ENCODE measurements at places on chromosomes 5 and 9.

- DNase-seq, result no peak
Observed at GRCh38 chr5:173829826-173830225, 58.3 kb upstream of the CPEB4 start.

DNA sequence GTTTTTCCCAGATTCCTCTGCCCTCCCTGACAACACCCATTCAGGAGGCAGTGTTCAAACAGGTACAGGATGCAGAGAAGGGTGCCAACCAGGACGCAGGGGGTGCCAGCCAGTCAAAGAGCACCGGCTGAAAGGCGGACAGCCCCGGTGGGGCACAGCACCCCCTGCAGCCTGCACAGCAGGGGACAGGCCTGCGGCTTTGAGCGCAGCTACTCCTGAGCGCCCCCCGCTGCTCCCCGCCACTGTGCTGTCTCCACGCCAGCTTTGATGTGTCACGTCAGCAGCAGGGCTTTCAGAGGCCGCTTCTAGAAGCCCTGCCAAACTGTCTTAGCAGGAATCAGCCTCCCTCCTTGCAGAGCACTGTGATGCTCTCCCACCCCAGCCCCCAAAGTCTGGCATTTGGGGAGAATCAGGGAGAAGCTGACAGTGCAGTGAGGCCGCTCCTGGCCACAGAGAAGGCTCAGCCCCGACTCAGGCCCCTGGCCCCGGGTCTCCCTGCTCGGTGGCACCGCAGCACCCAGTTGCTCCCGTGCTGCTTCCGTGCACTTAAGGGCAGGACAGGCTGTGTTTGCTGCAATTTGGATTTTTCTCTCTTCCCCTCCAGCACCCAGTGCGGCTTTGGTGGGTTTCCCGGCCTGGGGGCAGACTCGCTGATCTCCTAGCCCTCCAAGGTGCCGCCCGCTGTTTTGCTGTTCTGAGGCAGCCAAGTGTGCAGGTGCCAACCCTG lies 20.3 kb downstream of the AK8 start:
- no peak for DNase-seq

GRCh38 chr9:123678038-123678877 lies 251.7 kb downstream of the DENND1A start:
- DNase-seq, result no peak

DNA sequence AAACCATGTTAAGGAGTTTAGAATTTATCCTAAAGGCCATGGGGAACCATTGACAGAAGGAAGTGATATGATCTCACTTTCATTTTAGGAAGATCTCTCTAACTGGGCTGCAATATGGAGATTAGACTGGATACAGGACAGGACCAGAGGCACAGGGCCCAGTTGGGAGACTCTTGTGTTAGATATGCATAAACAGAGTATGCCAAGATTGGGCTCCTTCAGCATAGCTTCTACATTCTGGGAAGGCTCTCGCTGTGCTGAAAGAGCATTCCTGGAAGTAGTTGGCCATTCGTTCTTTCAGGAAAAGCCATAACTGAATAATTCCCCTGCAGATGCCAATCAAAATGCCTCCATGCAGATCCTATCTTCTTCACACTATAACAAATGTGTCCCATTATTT lies 204.5 kb downstream of the CWC27 start:
- no peak for DNase-seq

DNA sequence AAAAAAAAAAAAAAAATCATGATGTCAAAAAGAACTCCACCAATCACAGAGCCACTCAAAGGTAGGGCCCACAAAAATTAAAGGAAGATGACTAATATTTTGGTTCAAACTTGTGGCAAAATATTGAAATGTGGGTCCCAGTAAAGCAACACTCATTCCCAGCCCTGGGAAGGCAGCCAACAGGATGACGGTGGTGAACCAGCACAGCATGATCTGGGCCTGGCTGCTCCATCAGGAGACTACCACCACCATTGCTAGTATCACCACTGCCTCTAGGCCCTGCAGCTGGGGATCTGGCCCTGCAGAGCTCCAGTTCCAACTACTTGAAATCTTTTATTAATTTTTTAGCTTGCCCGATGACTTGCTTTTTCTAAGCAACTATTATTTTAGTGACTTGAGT lies 206.8 kb upstream of the ITGA1 start:
- DNase-seq, result no peak

- no peak for DNase-seq
Observed at GRCh38 chr9:32430720-32431119, 46.3 kb downstream of the ACO1 start.

- no peak for DNase-seq
Observed at GRCh38 chr5:51383131-51384121, at the start of gene ISL1. Gene ISL1, plus strand, starts transcription at chr5:51383448. Its CDS starts 224 bp downstream, at chr5:51383672.

GRCh38 chr5:81782811-81783210 lies 31.9 kb upstream of the SSBP2 start:
- DNase-seq, result no peak

DNA sequence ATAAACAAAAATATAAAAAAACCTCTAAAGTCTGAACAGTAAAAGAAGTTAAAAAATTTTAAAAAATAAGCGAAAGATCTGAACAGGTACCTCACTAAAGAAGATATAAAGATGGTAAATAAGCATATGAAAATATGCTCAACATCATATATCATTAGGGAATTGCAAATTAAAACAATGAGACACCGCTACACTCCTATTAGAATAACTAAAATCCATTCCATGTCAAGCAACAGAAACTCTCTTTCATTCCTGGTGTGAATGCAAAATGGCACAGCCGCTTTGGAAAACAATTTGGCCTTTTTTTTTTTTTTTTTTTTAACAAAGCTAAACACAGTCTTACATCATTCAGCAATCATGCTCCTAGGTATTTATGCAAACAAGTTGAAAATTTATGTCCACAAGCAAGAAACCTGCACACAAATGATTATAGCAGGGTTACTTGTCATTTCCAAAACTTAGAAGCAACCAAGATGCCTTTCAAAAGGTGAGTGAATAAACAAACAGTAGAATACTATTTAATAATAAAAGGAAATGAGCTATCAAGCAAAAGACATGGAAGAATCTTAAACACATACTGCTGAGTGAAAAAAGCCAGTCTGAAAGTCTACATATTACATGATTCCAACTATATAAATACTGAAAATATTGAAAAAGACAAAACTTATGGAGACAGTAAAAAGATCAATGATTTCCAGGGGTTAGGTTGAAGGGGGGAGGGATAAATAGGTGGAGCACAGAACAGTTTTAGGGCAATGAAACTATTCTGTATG lies 22.1 kb downstream of the ANXA1 start:
- no peak for DNase-seq

DNA sequence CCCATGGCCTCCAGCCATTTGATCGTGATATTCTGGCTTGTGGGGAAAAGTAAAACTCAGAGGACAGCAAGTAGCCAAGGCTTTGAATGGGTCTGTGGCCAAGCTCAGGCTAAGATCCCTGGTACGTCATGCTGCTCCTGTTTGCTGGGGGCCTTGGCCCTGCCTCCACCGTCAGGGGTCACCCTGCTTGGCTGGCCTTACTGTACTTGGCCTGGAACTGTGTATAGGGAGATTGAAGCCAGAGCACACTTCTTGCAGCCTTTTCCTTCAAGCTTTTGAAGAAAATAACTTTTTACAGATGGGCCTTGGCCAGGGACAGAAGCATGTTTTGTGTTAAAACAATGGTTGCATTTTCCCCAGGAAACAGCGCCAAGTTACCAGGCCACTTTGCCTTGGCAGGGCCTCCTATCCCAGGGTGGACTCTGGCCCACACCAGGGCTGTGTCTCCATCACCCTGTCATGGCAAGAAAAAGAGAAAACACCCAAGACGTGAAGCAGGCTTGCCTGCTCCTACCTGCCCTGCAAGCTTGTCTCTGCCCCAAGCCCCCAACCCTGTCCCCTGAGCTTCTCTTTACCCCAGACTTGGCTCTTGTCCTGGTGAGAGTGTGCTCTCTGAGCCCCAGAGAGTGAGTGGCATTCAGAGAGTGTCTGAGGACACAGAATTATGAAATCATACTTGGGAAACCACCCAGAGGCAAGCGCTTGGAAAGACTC lies 286.9 kb downstream of the GADD45G start:
- no peak for DNase-seq

GRCh38 chr5:151469386-151469785 lies 22.0 kb downstream of the SLC36A1 start:
- no peak for DNase-seq

DNA sequence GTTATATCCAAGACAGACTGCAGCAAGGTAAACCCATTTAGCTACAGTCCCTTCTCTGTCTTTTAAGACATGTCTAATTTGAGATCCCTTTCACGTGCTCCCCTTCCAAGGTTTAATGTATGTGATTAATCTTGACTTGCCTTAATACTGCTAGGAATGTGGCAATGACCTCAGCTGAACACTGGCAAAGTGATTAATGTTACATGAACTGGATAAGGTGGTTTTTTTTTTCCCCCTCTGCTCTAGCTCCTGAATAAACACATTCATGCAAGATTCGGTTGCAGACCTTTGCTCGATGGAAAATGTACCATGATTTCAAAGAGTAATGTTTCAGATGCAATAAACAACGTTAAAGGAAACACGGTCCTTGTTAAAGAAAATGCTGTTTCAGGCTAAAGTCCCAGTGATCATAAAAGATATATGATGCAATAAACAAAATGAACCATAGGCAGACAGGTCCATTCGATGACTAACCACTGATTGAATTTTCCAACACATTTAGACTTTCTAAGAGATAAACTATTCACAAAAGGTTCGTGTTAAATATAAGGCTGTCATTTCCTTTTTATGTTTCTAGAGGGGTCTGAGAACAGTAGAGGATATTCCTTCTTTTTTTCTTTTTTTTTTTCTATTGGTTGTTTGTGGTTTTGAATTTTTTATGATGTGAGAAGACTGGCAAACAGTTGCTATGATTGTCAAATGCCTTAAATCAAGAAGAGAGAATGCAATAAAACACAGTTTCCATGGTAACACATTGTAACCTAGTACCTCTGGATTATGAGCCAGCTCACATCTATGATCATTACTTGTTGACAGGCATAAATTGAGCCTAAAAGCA lies 44.7 kb upstream of the ZNF608 start:
- no peak for DNase-seq

GRCh38 chr9:134925011-134925511 lies 7.3 kb upstream of the FCN1 start:
- no peak for DNase-seq

- DNase-seq, result no peak
Observed at GRCh38 chr5:71475788-71476384, 20.4 kb downstream of the BDP1 start.

GRCh38 chr5:110916381-110917049 lies 155.0 kb upstream of the TSLP start:
- DNase-seq, result no peak

DNA sequence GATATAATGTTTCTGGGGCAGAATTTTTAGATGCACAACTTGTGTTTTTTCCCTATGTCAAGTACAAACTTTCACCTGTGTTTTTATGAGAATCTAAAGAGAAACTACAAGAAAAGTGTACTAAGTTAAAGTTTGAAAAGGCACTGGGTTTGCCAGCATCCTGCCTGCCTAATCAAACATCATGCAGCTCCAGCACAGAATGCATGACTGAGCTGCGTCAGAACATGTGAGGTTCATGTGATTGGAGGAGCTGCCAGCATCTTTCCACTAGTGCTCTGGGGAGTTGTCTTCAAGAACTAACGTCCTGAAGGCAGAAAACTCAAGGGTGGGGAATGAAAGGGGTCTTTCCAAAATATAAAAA lies 46.1 kb upstream of the RIC1 start:
- DNase-seq, result no peak

- DNase-seq, result no peak
Observed at GRCh38 chr9:116389541-116390302, 236.1 kb downstream of the PAPPA start.

DNA sequence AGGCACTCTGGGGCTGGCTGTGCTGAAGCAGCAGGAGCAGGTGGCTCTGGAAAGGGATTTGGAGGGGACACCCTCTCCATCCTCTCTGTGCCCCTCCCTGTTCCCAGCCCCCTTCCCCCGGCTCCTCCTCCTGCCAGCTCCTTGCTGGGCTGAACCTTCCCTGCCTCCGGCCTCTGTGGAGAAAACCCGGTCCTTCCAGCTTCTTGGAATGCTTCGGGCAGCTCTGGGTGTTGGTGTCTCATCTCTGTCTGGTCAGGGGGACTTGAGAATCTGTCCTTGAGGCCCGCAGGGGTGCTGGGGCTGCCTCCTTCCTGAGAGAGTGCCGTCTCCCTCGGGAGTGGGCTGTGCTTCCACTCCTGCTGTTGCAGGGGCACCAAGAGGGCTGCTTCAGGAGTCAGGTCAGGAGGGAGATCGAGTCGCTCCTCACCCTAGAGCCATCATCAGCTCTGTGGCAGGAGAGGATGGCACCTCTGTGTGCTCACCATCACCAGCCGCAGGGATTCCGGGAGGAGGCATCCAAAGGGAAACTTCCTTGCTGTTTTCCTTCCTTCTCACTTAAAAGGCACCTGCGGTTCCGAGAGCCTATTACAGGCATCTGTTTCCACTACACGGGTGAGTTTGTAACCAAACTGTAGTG lies 30.6 kb downstream of the NDUFS6 start:
- DNase-seq, result no peak

- no peak for DNase-seq
Observed at GRCh38 chr9:99678566-99678965, 143.1 kb upstream of the NR4A3 start.

- DNase-seq, result no peak
Observed at GRCh38 chr9:29945012-29945411, 2371.7 kb upstream of the C9orf72 start.

DNA sequence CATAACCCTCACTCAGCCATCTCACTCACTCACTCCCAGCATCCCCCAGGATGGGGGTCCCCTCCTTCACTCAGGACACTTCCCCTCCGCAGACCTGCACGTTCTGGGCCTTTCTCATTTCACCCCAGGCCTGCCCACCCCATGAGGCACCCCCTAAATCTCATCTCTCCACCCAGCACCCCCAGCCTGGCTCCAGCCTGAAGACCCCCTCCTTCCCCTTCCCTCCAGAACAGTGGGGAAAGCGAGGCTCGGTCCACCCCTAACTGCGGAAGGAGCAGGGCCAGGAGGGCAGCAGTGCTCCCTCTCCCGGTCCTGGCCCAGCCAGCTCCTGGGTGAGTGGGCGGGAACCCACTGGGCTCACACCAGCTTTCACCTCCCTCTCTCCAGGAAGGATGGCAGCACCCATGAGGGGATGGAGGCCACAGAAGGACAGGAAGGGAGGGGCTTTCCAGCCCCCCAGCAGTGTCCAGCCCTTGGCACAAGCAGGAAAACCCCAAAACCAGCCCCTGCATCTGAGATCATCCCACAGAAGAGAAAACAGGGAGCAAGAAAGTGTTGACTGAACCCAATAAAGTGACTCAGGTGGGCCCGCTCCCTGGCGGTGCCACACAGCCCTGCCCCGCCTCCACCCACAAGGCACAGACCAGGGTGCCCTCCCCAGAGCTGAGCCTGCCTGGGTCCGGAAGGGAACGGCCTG lies 55.0 kb downstream of the LRSAM1 start:
- DNase-seq, result no peak
